ENCODE measurements at places on chromosomes 2 and 18. TPM values are rescaled to one million over a fixed set of nuclear protein-coding genes. Genes with fewer than 3 reads are reported as not detected.

CROCC2 gene
- not detected for polyA plus RNA-seq

PCARE gene
- 1.3 TPM for polyA plus RNA-seq

SPAST gene
- polyA plus RNA-seq = 3.8 TPM

PTH2R gene
- polyA plus RNA-seq = 11.0 TPM

EDAR gene
- 0.17 TPM for polyA plus RNA-seq

OTX1 gene
- polyA plus RNA-seq = not detected

NYAP2 gene
- polyA plus RNA-seq = not detected

COA5 gene
- polyA plus RNA-seq = 85.8 TPM

THSD7B gene
- polyA plus RNA-seq = 0.34 TPM

HOXD9 gene
- polyA plus RNA-seq = 36.4 TPM

PARD6G gene
- polyA plus RNA-seq = 10.7 TPM

TXNDC2 gene
- polyA plus RNA-seq = not detected

DSG1 gene
- polyA plus RNA-seq = not detected

MYOM1 gene
- 2.1 TPM for polyA plus RNA-seq

SCG2 gene
- 0.30 TPM for polyA plus RNA-seq

RNF181 gene
- polyA plus RNA-seq = 407 TPM

NMUR1 gene
- 1.3 TPM for polyA plus RNA-seq

MPP4 gene
- not detected for polyA plus RNA-seq

CD8B gene
- polyA plus RNA-seq = not detected

SCYGR4 gene
- not detected for polyA plus RNA-seq

SP5 gene
- polyA plus RNA-seq = 1.6 TPM

VWC2L gene
- polyA plus RNA-seq = not detected
